Neural cell (in vitro differentiated cells): ENCODE measurements at places on chromosomes 1 and 21. TPM values are rescaled to one million over a fixed set of nuclear protein-coding genes. Genes with fewer than 3 reads are reported as not detected.

The GUCA2B gene
- not detected in 2 replicates for polyA plus RNA-seq

The CFAP107 gene
- not detected in 2 replicates for polyA plus RNA-seq

The OR2L2 gene
- polyA plus RNA-seq, result 0.14 TPM in 1 of 2 replicates, not detected in the other

The CHRM3 gene
- polyA plus RNA-seq, result 0.16 and 0.34 TPM in 2 replicates

The MYOG gene
- not detected in 2 replicates for polyA plus RNA-seq

The COPA gene
- polyA plus RNA-seq, result 75.0 and 75.6 TPM in 2 replicates
